NK-92 treated with Interleukin-12 subunit alpha and Interleukin-12 subunit beta, amount 100 ng/mL, for 24 hours (cell line): ENCODE measurements at places on chromosomes 6 and 20.

DNA sequence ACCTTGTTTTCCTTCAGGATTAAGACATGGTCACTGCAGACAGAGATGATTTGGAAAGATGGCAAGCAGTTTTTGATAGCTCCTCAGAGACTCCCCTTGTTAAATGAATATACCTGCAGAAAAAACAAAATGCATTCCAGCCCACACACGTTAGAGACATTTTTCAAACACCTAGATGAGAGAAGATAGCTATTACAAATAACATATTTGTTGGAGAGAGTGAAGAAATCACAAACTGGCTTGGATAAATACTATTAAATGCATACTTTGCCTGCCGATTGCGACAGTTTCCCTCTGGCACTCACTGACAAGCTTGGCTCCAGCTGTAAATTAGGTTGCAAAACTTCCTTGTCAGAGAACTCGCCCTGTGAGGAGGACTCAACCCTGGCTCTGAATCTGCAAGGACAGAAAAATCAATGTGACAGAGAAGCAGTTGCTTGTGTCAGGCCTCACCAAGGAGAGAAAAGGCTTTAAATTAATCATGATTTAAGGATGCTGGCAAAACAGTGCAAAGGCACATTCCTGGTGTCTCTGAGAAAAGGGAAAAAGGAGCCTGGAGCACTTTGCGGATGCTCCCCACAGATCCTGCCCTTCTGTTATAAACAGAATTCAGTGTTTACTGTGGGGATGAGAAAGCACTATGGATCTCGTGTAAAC lies 423.7 kb upstream of the MARCKS start:
- no peak for DNase-seq

DNA sequence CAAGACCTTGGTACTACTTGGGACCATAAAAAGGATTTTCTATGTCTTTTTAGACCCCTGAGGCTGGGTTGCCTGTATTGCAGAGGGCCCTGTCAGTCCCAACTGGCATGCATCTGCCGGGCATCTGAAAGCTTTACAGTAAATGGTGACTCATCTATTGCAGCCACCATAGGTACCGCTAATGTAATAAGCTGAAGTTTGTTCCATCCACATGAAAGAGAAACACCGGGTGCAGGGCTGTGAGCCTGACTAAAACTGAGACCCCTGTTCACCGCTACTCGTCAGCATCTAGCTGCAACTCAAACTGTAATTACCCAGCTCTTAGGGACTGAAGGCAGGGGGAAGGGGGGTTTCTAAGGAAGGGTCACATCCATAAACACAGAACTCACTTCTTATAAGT lies 49.5 kb downstream of the TRERF1 start:
- no peak for DNase-seq

GRCh38 chr20:63151554-63152321 lies 64.2 kb downstream of the YTHDF1 start:
- DNase-seq, result no peak

DNA sequence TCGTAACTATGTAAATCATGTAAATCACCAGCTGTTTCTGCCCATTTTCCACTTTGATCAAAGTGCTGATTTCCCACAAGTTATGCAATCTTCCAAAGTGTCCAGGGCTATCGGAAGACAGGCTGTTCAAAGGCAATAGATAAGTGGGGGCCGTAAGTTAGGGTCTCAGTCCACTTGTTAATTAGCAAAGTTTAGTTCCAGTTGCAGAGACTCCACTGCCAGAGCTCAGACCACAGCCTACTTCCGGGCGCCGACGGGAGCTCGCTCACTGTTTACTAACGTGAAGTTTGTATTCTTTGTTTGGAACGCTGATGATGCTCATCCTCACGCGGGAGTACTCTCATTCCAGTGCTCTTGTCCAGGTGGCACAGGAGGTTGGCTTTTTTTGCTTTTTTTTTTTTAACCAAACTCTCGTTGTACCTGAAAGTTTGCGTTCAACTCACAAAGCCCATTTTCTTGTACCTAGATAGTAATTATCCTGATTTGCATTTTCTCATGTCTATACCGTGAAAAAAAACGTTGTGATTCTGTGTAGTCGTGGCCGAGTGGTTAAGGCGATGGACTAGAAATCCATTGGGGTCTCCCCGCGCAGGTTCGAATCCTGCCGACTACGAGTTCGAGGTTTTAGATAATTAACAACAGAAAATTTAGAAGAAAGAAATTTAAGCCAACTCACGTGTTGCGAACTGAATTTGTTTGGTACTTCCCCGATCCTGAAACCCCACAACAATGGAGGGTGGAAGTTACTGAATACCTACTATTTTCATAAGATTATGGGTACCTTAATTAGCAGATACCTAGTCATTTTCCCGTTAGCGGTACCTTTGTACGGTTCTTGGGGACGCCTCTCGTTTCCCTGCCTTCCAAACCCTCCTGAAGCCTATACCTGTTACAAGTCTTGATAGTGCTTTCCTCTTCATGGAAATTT lies 29.9 kb upstream of the ZNF184 start:
- peak; percentile 55 for DNase-seq

DNA sequence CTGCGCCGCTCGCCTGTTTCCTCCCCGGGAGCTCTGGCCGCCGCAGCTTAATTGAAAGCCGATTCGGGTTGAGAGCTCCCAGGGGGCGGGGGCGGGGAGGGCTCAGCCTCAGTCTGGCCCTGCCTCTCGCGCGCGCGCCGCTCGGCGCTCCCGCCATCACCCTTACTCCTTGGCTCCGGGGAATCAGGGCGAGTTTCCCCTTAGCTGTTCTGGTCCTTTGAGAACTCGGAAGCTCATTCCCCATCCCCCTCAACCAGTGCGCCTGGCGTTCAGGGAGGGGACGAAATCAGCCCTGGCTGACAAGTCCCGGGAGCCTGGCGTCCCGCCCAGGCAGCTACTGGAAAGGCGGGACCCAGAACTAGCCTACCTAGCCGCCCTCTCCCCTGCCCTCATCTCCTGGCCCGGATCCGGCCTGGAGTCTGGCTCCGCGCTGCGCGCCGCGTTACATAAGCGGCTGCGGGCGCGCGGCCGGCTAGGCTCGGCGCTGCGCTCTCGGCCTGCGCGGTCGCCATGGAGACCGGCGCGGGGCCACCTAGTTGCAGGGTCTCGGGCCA lies 2.8 kb downstream of the SLC12A5 start:
- DNase-seq, result no peak

GRCh38 chr6:107436881-107437280 lies 22.5 kb downstream of the PDSS2 start:
- DNase-seq, result no peak

DNA sequence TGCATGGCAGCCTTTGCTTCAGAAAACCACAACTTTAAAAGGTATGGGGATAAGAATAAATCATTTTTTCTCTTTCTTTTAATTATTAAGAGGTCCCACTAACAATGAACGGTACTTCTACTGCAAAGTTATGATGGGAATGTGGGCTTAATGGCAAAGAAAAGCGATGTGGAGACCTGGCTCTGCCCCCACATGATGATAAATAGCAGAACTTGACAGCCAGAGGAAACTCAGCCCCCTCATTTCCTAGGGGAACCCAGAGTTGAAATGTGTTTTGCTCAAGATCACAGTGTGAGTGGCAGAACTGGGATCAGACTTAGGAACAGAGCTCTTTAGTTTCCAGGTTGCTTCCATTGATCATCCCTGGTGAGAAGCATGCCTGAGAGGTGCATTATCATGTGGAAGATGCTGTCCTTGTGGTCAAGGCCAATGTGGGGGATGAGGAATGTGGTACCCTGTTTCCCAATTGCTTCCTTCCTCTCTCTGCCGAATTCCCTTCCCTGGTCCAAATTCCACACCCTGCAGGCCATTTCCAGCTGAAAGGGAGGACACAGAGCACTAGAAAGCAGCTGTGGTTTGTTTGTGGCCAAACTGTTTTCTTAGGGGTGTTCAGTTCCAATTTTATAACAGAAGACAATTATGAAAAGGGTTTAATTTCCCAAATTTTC lies 66.0 kb downstream of the BACH2 start:
- DNase-seq, result no peak
